ENCODE measurements at places on chromosomes 12 and 14.
A peak's percentile ranks its signal among the peaks of the same experiment; 100 is the strongest.

DNA sequence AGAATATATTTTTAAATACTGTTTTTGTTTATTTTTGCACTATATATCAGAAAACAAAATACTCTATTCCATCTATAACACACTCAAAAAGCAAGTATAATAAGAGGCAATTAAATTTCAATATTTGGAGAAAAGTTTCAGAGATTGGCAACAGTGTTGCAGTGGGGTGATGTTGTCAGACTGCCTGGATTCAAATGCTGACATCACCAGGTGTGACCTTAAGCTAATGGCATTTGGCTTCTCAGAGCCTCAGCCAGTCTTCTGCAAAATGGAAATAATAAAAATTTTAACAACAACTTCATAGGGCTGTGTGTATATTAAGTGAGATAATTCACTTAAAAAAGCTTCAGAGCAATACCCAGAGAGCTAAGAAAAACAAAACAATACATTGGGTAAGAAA is 74.7 kb downstream of the TMTC1 start:
- no peak for DNase-seq

DNA sequence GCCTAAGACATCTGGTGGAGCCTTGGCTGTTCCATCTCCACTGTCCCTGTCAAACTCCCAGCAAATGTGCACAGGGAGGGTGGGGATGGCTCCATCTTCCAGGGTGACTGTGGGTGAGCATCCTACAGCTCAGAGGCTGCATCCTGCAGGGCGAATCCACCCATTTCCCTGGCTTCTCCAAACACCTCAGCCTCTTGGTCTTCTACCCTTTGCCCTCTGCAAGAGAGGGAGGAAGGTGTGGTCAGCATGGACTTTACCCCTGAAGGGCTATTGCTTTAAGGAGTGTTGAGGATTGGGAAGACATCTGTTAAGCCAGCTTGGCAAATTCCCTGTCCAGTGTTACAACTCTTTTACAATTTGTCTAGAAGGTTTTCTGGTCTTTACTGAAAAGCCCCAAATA is 23.1 kb upstream of the DGLUCY start:
- no peak for DNase-seq

DNA sequence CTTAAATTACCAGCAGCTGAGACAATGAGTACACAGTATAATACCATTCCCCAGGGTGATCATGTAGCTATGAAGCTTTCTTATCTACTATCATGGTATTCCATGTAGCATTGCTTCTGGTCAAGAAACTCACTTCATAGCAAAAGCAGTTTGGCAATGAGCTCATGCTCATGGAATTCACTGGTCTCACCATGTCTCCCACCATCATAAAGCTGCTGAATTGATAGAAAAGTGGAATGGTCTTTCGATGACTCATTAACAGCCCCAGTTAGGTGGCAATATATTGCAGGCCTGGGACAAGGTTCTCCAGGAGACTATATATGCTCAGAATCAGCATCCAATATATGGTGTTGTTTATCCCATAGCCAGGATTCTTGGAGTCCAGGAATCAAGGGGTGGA is 553.7 kb downstream of the FOXG1 start:
- no peak for DNase-seq

DNA sequence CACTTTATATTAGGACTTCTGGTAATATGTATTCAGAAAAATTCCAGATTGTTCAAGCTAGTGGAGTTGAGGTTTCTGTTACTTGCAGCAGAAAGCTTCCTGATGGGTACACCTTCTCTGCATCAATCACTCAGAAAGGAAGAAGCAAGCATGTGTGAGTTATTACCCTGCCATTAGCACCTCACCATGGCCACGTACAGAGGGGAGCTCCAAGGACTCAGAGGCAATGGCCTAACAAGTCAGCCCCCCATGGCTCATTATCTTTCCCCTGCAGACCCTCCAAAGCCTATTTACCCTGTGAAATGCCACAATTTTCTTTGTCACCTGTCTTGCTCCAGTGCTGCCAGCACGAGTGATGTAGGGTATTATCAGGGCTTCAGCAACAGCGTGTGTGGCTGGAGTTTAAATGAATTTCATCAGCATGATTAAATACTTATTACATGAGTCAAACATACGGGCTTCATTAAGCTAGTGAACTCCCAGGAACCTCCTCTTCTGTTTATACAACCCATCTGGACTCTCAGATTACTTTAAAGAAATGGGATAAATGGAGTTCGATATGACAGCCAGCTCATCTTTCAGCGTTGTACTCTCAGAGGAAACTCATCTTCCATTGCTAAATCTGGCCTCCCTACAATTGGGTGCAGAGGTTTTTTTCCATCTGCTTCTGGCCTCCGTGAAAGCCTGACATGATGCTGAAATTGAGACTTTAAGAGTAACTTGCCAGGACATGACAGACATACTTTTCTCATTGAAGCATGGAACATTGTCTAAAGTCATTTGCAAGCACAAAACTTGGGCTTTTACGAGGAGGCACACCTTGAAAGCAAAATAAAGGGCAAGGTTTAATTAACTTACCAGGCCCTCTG is 135.9 kb downstream of the TMEM30B start:
- DNase-seq = peak; percentile 97

DNA sequence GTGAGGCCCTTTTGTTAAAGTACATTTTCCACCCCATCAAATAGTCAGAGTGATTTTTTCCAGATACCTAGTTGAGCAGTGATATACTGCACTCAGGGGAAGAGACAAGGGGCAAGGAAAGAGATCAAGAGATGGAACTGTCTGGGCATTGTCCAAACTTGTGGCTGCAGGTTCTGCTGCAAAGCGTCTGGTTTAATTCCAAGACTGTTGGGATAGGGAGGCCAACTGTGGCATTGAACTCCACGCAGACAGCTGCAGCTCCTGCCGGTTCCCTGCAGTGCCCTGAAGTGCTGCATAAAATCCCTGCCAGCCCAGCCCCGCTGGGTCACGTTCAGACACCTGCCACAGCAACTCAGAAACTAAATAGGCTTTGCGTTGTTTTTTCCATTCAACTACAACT is 30.5 kb downstream of the RPH3A start:
- no peak for DNase-seq

GRCh38 chr14:51365241-51365965 is 125.4 kb downstream of the TMX1 start:
- no peak for DNase-seq

Measured in AG09309 (cell line).